ENCODE measurements at places on chromosomes 3 and 15. TPM values are rescaled to one million over a fixed set of nuclear protein-coding genes. Genes with fewer than 3 reads are reported as not detected.

PLA2G4D gene
- not detected for total RNA-seq

PLIN1 gene
- not detected for total RNA-seq

SUCNR1 gene
- total RNA-seq: not detected

TMEM40 gene
- not detected for total RNA-seq

A4GNT gene
- total RNA-seq: not detected

SAMMSON gene
- not detected for total RNA-seq

TIGIT gene
- not detected for total RNA-seq

ZIC1 gene
- total RNA-seq: not detected

GHRL gene
- 0.22 TPM for total RNA-seq

P4HTM gene
- 3.2 TPM for total RNA-seq

XCR1 gene
- not detected for total RNA-seq

HYAL1 gene
- total RNA-seq: 7.6 TPM

ECE2 gene
- total RNA-seq: not detected

LCTL gene
- total RNA-seq: 0.43 TPM

UBE2E2 gene
- total RNA-seq: 25.2 TPM

BFSP2 gene
- total RNA-seq: not detected

PSMA4 gene
- 237 TPM for total RNA-seq

NSMCE3 gene
- 5.5 TPM for total RNA-seq

CADPS gene
- total RNA-seq: not detected

GOLGA6A gene
- total RNA-seq: not detected

SCAPER gene
- total RNA-seq: 8.5 TPM

FAM227B gene
- total RNA-seq: 2.4 TPM

GALNT15 gene
- total RNA-seq: 82.4 TPM

PLA2G4E gene
- not detected for total RNA-seq

PLAAT1 gene
- total RNA-seq: 0.09 TPM

ZSCAN29 gene
- 19.7 TPM for total RNA-seq

ARID3B gene
- 2.2 TPM for total RNA-seq

LIPH gene
- under 0.01 TPM for total RNA-seq

TMEM207 gene
- not detected for total RNA-seq

ANKDD1A gene
- total RNA-seq: 11.9 TPM

TMEM212 gene
- not detected for total RNA-seq

FGF12 gene
- 1.4 TPM for total RNA-seq

FAM81A gene
- 0.09 TPM for total RNA-seq

PLSCR5 gene
- not detected for total RNA-seq

SCG5 gene
- 0.60 TPM for total RNA-seq

SLC25A26 gene
- 20.7 TPM for total RNA-seq

CATSPER2 gene
- total RNA-seq: 0.33 TPM

CCR1 gene
- not detected for total RNA-seq

ISLR2 gene
- 0.09 TPM for total RNA-seq
